ENCODE measurements at places on chromosomes 1 and 21.

DNA sequence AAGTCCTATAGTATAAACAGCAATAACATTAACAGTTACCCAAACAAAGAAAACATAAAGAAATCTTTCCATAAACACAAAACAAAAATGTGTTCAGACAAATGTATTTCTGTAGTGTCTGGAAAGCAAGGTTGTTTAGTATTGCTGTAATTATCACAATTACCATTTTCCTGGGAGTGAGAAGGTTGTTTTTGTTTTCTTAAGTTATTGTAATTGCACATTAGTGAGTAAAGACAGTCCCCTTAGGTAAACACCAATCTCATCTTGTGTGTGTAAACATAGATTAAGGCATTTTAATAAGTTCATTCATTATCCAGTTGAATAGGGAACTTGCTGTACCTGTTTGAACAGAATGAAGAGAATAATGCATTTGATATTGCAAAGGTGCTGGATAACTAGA is 356.9 kb upstream of the ADGRL4 start:
- no peak for DNase-seq

DNA sequence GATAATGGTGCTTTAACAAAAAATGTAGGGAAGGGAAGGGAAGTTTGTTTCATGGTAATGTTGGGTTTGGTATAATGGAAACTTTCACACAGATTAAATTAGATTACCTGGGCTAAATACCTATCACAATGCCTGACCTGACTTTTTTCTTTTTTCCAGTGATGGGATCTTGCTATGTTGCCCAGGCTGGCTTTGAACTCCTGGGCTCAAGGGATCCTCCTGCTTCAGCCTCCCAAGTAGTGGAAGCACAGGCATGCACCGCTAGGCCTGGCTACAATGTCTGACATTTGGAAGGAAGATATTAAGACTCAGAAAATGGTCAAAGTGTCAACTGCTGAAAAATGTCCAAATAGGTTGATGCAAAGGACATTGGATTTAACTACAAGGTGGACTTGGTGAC is 67.4 kb downstream of the KCNK1 start:
- DNase-seq: no peak

DNA sequence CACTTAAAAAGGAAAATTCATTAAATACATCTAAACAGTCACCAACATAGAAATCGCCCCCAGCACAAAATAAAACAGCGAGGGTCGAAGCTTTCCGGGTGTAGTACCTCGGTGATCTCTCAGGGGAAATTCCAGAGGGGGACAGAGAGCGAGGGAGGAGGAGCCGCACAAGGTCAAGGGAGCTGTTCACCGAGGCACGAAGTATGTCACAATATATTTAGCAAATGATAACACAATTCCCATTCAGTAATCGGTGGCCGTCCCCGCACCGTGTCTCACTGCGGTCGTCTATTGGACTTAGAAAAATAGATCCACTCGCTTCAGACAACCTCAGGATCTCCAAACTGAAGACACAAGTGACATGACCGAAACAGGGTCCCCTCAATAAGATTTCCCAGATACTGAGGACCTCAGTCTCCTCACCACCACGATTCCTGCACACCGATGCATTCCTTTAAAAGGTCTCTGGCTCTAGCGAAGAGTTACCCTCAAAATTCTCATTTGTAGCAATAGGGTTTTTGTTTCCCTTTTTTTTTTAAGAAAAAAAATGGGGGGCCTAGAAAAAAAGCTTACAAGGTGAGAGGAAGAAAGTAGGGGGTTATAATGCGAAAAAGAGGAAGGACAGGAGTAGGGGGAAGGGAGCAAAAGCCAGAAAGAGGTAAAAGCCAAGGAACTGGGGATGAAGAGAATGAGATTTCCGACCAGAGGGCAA is 1.1 kb downstream of the LPGAT1 start:
- peak; percentile 31 for DNase-seq

DNA sequence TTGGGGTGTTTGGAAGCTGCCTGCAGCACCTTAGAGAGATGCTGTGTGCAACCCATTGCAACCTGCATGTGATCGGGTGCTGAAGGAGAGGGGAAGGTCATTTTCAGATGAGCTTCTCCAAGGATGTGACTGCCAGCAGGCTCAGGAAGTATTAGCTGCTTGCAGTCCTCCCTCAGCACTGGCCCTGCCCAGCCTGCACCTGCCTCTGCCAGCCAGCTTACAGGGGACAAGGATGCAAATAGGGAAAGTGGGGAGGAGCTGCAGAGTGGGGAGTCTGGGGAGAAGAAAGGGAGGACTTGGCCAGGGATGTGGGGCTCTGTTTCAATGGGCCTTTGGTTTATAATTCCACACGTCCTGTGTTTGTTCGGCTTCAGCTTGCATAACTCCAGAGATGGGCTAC is 254.5 kb downstream of the RRAGC start:
- no peak for DNase-seq

DNA sequence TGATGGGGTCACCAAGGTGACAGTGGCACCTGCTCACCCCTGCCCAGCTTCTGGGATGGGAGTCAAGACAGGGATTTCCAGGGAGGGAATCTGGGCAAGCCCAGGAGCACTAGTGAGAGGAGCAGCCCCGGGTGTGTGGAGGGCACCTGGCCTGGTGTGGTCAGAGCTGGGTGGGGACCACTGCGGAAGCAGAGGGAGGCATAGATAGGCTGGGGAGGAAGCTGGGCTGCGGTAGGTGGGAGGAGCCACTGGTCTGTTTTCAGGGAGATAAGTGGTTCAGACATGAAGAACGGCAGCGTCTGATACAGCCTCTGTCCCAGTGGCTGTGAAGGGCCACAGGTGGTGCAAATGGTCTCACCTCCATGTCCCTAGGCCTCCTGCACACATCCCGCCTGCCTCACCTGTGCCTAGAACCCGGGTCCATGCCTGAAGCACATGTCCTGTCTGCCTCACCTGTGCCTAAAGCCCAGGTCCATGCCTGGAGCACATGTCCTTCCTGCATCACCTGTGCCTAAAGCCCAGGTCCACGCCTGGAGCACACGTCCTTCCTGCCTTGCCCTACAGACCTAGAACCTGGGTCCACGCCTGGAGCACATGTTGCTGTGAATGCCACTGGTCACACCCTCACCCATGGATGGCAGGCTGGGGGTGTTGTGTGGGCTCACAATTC is 325.9 kb upstream of the AJAP1 start:
- no peak for DNase-seq

DNA sequence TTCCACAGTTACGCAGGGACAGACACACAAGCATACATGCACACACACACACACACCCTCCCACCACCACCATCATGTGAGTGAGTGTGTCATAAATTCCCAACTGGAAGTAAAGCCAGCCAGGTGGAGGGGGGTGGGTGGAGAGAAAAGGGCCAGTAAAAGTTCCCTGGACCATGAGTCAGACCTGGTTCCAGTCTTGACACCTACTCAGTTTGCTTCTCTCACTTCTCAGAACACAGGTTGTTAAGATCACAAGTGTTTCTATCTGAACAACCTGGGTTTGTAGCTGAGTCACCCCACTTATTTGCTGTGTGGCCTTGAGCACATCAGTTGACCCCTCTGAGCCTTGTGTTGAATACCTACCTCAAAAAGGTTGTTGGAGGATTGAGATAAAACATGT is 9.6 kb downstream of the EPHA10 start:
- no peak for DNase-seq

GRCh38 chr1:23588749-23589548 is 29.6 kb upstream of the ID3 start:
- DNase-seq: no peak

GRCh38 chr1:56525489-56526041 is 53.8 kb downstream of the PLPP3 start:
- DNase-seq: peak; percentile 68

GRCh38 chr1:152348447-152348846 is 11.4 kb downstream of the FLG2 start:
- no peak for DNase-seq

- DNase-seq: no peak
Observed at GRCh38 chr1:15170071-15170470, 16.5 kb downstream of the TMEM51 start.

DNA sequence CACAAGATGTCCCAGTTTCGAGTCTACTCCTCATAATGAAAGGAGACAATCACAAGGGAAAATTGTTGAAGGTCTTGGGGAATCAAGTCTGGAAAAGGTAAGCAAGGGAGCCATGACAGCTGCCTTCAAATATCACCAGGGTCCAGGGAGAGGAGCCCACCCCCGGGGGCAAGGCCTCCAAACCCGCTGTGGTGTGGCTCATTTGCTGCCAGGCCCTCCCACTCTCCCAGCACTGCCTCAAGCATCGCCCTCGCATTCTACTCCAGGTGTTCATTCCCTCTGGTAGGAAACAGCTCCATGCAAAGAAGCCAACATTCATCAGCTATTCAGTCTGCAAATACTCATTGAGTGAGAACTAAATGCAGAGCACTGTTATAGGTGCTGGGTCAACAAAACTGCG is 8.6 kb downstream of the S100A9 start:
- DNase-seq: no peak

DNA sequence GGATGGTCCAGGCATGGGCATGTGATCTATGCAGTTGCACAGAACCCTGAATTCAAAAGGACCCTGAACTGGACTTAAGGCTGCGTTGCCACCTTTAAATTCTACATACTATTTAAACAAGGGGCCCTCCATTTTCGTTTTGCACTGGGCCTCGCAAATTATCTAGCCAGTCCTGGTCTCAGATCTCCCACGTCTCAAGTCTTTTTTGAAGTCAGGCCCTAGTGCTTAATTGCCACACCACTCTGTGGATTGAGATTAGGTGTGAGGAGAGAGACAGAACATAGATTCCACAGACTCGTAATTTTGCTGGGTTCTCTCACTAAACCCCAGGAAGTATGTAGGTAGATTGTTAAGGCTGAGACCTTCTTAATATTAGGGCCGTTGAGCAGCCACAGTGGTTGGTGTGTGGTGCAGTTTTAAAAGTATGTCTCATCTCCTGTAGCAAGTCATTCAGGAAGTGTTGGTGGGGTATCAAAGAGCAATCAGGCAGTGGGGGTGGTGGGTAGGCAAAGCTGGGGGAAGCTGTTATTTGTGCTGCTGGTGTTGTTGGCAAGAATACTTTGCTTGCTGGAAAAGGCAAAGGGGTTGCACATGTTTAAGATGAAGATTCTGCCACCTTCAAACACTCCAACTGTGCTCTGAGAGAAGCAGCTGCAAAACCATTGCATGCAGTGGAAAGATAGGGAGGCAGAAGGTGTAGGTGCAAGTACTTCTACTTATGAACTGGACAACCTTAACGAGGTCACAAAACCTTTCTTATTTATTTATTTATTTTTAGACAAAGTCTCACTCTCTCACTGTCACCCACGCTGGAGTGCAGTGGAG is 11.2 kb downstream of the CD84 start:
- no peak for DNase-seq

DNA sequence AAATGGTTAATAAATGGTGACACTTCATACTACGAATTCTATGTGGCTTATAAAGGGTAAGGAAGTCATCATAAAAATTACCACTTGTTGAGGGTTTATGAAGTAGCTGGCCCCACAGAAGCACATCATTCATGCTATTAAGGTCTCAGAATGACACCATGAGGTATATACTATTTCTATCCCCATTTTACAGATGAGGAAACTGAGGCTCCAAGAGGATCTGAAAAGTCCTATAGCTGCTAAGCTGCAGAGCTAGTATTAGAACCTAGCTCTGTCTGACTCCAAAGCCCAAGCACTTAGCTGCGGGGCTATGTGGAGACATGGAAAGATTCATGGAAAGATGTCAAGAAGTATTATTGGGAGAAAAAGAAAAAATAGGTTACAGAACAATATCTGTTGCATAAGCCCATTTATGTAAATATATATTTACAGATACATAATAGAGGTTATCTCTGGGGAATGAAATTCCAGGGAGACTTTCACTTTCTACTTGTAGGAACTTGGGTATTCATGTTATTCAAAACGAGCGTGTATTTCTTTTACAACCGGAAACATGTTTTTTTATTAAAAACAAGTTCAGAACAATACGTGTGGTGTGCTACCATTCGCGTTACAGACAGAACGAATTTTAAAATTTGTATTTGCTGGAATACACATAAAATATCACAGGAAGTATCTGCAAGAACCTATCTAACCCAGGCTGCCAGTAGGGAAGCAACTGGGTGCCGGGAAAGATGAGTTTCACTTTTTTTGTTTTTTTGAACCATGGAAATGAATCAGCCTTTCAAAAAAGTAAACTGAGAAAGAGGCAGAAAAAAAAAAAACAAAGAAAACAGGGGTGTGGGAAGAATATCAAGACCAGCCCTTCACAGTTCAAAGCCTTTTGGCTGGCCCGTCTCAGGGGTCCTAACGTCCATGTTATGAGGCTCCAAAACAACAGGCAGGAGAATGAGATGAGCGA is 13.4 kb downstream of the SPOCD1 start:
- no peak for DNase-seq

GRCh38 chr1:15323351-15323988 is 76.4 kb downstream of the FHAD1 start:
- peak; percentile 67 for DNase-seq

DNA sequence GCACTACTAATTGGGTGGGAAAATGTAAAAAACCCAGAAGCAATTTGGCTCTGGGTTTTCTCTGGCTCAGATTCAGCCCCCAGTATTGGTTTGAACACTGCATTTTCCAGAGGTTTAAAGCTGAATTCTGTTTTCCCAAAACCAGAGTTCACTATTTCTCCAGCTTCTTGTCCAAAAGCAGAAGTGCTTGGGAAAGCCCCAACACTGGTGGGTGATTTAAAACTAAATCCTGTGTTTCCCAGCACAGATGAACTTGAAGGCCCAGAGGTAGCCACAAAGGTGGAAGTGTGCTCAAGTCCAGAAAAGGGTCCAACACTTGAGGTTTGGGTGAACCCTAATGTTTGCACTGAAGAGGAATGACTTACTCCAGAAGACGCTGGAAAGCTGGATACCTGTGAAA is 678 bp downstream of the MCM3AP start:
- no peak for DNase-seq

DNA sequence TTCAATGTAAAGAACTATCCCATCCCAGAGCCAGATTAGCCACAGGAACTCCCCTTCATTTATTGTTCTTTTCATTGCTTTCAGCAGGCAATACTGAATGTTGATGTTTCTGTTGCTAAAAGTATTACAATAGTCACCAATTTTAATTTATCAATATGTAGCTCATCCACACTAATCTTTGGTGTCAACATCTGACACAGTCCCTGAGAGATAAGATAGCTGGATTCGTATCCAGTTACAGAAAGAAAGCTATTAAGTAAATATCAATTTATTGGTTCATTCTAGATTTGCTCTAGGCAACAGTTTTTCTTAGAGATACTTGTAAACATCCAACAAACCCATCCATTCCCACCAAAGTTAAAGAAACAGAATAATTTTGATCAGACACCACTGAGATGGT is 4.7 kb downstream of the ADSS2 start:
- DNase-seq: no peak

- DNase-seq: peak; percentile 99
Observed at GRCh38 chr21:38244885-38245869, 11.6 kb upstream of the KCNJ15 start.

GRCh38 chr1:239505094-239505493 is 118.7 kb downstream of the CHRM3 start:
- DNase-seq: no peak

DNA sequence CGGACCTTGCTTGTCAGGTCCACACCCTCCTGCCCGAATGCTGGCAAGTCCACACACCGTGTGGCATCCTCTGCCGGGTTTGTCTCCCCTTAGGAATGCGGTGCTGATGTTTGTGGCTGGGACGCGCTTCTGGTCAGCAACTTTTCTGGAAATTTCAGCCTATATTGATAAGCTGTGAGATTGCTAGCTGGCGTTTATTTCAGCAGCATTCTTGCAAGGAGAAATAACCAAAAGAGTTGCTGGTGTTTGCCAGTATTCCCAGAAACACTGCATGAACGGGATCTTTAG is 601 bp downstream of the CEPT1 start:
- DNase-seq: peak; percentile 50

All from fibroblast of skin of right biceps (primary cell).